ENCODE measurements at places on chromosomes 2 and 18.

- no peak for DNase-seq
These were observed 357.5 kb upstream of the ID2 start for GRCh38 chr2:8324164-8324856.

- no peak for DNase-seq
These were observed 61.6 kb downstream of the MFSD6 start for GRCh38 chr2:190469771-190470170.

GRCh38 chr2:10027660-10028330, 15.6 kb upstream of the KLF11 start:
- no peak for DNase-seq

DNA sequence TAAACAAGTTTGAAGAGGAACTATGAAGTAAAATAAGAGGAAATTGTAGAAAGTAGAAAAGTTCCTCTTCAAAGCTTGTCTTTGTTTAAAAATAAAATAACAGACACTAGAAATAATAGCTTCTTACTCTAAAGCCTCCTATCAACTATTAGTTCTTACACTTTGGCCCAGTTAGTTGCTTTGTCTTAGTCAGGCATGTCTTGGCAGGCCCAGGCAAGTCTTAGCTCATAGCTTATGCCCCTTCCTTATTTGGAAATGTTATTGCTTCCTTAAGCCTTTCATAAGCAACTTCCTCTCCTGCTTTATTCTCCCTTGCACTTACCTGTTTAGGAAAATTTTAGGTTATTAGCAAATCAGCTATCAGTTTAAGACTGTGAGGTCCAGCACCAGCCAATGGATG, 950.6 kb upstream of the LRATD1 start:
- DNase-seq, result no peak

- no peak for DNase-seq
These were observed 22.1 kb downstream of the CHCHD5 start for GRCh38 chr2:112606547-112606946.

DNA sequence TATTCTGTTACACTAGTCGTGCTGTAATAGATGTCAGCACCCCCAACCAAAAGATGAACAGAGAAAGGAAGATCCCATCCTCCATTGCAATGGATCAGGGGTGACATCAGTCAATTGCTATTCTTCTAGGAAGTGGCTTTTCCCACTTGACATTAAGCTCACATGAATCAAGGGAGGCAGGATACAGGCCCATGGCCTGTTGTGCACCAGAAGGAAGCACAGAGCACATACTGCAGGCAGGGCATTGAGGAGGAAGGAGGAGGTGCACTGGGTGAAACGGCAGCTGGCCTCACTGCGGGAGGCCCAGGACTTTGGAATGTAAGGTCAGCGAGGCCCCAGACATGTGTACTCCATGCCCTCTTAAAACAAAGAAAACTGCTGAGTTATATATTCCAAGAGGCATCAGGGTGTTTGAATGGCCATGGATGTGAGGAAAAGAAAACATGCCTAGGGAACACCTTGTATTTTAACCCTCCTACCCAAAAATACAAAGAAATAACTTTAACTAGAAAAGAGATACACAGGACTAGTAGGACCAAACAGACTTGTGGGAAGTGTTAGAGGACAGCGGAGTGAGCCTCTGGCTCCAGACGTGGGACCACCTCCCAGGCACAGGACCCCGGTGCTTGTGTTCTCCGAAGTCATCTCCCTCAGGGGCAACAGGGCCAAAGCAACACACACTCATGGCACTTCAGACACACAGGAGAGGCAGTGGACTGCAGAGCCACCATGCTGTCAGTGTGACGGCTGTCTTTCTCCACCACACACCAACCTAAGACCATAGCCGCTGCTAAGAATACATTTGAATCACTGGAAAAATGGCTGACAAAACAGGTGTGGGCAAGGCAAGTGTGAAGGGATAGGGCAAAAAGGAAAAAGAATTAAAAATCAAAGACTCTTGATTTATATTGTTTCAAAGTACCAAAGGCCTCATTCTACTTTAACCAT, 51.4 kb upstream of the RIOK3 start:
- peak; percentile 42 for DNase-seq

DNA sequence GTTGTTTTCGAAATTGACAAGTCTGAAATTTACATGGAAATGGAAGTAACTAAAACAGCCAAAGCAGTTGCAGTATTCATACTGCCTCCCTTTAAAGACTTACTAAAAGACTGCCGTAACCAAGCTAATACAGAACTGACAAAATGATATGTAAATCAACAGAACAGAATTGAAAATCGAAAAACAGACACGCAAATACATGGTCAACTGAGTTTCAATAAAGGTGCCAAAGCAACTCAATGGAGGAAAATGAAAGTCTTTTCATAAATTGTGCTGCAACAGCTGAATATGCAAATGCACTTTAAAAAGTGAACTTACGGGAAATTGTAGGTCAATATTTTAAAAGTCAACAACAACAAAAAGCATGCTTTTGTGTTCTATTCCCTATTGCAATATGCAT, 34.2 kb downstream of the TMEM131 start:
- DNase-seq, result no peak

DNA sequence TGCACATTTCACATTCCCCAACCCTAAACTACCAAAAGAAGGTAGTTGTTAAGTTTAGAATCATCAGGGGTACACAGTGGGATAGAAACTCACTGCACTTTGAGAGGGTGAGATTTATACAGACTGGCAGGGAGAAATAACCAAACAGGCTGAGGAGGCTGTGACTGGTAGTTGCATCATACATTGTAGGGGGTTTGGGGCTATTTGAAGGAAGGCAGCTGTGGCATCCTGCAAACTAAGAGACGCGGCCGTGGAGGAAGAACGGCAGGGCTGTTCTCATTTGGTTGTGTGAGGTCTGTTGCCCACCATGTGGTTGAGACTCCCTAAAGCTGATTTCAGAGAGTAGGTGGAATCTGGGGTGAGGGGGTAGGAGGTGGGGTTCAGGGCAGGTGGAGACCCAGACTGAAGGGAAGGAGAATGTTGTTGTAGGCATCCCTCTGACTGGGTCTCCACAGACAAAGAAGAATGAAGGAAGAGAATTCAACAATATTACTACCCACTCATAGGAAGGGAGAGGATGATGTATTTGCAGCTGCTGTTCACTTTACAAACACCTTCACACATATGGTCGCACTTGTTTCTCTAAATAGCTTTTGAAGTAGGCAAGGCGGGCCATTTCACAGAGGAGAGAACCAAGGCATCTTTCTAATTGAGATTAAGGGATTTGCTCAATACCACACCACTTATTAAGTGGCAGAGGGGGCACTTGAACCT, 170.9 kb upstream of the SIX2 start:
- no peak for DNase-seq

- no peak for DNase-seq
These were observed 56.0 kb downstream of the TMEM247 start for GRCh38 chr2:46535360-46535759.

GRCh38 chr2:241530571-241530970, 22.2 kb upstream of the STK25 start:
- no peak for DNase-seq

DNA sequence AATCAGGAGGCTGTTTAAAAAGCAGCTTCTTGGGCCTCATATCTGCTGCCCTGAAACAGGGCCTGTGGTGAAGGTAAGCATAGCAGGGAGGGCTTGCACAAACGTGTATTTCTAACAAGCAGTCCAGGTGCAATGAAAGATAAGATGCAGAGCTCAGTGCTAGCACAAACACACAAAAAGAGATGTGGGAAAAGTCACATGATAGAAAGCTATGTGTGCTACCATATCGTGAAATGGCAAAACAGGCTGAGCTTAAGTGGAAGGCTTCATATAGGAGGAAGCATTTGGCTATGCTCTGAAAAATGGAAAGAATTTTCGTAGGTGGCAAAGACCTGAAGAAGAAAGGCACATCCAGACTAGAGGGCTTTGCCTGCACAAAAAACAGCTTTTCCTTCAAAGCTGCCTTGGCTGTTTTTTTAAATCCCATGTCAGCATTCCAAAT, 10.2 kb downstream of the RSAD2 start:
- DNase-seq, result no peak

Data from HuH-7 (cell line).